Left hindlimb (tissue), 1 donor: ENCODE measurements at places on chromosomes 7 and 10.

- no peak for DNase-seq
These were observed 221.4 kb upstream of the SH2B2 start for GRCh38 chr7:102065226-102065625.

GRCh38 chr7:36742911-36743775 is 18.8 kb upstream of the AOAH start:
- DNase-seq = no peak

- no peak for DNase-seq
These were observed 733.1 kb upstream of the C7orf33 start for GRCh38 chr7:147857152-147858140.

DNA sequence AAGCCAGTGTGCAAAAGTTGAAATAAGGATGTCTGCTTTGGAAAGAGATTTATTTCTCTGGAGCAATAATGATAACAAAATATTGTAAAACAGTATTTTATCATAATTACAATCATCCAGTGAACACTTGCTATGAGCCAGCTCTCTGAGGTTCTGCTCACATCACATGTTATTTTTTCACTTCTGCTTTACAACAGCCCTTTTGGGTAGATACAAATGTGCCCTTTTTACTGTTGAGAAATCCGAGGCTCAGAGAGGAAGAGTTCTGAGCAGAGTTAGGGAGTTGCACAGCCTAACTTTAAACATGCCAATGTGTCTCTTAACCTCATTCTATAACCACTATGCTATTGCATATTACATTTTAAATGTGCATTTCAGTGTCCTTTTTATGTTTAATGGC is 232.6 kb upstream of the CDC14C start:
- no peak for DNase-seq

DNA sequence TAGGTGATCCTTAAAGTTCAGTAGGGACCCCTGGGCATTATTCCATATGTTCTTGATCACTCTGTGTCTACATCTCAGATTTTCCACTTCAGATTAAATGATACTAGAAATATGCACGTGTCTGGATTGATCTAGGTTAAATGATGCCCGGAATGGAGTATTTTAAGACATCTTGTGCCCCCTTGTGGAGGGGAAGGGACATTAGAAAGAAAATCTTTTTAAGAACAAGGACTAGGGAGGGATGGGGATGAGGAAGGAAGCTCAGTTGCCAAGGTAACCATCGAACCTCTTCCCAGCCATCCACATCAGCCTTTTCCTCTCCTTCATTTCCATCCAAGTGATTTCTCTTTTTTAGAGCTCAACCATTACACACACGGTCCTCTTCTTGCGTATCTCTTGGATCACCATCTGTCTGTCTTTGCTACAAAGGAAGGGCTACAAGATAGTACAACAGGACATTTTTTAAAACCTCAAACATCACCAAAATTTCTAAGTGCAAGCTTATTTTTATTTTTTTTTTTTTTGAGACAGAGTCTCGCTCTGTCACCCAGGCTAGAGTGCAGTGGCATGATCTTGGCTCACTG is 40.5 kb downstream of the PRSS2 start:
- DNase-seq = no peak

DNA sequence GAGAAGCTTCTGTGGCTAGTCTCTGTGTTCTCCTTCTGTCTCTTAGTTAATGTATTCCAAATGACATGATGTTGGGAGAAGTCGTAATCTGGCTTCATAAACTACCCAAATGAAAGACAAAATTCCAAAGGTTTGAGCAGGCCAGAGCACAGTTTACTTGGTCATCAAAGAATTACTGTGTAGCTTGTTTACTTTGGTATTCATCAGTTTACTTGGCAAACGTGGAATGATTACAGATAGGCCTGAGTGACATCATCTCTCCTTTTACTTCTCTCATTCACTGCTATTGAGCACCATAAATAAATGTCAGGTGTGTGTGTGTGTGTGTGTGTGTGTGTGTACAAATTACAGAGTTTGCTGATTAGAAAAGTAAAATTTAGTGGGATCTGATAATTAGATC is 327.3 kb downstream of the PHTF2 start:
- no peak for DNase-seq

GRCh38 chr7:44244282-44244681 is 43.5 kb downstream of the YKT6 start:
- no peak for DNase-seq

GRCh38 chr10:79378383-79378646 is 31.0 kb downstream of the PPIF start:
- peak; percentile 14 for DNase-seq

GRCh38 chr7:139771001-139771956 is 6.5 kb downstream of the HIPK2 start:
- no peak for DNase-seq

- peak; percentile 65 for DNase-seq
These were observed 26.0 kb downstream of the ASB4 start for GRCh38 chr7:95511716-95512260.

- no peak for DNase-seq
These were observed 145.8 kb downstream of the NSUN6 start for GRCh38 chr10:18505456-18506118.

DNA sequence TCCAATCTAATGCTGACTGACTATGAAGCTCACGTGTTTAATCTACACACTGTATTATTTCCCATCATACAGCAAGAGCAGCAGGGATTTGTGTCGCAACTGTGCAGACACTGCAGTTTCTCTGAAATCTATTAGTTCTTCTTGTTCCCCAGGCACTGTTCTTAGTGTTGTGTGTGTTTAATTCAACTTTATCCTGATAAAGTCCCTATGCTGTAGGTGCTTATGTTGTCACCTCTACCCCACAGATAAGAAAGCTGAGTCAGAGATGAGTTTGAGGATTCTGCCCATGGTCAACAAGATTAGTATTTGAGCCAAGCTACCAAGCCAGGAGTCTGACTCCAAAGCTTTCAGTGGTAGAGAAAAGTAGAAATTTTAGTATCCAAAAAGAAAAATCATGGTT is 22.5 kb upstream of the EPHB6 start:
- no peak for DNase-seq

DNA sequence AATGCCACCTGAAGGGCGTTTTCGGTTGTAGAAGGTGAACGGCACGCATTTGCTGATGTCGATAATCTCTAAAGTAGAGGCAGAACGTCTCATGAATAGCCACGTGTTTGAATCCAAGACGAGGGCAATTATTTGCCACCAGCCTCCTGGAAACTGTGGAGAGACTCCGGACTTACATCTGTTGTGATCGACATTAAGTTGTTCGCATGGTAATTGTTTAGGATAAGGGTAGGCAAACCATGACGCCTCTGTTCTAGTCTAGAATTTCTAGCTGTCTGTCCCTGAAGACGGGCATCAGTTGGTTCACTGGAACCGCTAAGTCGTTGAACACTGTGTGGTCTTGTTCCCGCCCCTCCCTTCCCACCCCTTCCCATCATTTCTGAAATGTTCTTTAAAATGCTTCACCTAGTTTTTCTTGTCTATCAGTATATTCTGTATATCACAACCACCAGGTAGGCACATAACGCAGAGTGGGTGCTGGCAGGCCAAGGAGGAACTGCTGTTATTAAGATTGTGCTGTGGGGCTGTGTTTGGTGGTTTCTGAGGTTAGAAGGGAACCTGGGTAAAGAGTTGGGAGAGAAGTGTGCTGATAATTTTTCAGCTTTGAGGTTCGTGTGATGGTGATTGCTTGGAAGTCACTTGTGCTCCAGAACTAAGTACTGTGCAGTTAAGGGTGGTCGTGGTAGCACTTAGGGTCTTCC is 1.2 kb downstream of the UBE3C start:
- DNase-seq = no peak

GRCh38 chr7:91248996-91249395 is 15.2 kb upstream of the FZD1 start:
- DNase-seq = no peak

DNA sequence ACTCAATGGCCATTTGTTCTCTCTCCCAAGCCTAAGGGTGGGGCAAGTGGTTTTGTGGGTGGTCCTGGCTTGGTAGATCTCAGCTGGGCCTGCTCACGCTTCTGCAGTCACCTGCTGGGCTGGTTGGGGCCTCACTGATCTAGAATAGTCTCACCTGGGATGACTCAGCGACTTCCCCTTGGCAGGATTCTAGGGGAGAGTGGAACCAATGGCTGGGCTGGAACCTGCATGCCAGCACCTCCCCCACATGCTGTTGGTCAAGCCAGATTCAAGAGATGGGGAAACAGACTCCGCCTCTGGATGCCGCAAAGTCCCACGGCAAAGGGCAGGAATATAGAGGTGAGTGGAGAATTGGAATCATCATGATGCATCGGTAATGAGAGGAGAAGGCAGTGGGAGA is 292.9 kb upstream of the NPVF start:
- DNase-seq = no peak

DNA sequence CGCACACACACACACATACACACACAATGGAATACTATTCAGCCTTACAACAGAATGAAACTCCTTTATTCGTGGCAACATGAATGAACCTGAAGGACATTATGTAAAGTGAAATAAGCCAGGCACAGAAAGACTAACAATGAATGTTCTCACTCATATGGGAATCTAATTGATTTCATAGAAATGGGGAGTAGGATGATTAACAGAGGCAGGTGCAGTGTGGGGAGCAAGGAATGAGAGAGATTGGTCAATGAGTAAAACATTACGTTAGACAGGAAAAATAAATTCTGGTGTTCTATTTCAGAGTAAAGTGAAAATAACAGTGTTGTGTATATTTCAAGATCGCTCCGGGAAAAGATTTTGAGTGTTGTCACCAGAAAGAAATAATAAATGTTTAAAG is 694.5 kb downstream of the NXPH1 start:
- no peak for DNase-seq

- no peak for DNase-seq
These were observed 27.1 kb upstream of the TTYH3 start for GRCh38 chr7:2604608-2605174.

DNA sequence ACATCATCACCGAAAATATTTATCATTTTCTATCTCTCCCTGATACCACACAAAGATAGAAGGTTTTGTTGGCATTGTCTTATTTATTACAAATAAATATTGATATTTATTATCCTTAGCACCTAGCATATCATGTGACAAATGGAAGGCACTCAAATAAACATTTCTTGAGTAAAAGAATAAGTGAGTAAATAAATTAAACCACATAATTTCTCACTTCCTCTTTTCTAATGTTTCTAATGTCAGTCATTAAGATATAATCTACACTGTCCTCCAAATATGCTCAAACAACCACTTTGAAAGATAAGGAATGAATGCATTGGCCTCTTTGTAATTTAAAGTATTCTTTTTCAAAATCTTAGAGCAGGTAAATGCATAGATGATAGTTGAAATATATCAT is 1027.8 kb upstream of the LRRTM3 start:
- no peak for DNase-seq
